GM23248 (cell line): ENCODE measurements at places on chromosomes 1 and 21.

DNA sequence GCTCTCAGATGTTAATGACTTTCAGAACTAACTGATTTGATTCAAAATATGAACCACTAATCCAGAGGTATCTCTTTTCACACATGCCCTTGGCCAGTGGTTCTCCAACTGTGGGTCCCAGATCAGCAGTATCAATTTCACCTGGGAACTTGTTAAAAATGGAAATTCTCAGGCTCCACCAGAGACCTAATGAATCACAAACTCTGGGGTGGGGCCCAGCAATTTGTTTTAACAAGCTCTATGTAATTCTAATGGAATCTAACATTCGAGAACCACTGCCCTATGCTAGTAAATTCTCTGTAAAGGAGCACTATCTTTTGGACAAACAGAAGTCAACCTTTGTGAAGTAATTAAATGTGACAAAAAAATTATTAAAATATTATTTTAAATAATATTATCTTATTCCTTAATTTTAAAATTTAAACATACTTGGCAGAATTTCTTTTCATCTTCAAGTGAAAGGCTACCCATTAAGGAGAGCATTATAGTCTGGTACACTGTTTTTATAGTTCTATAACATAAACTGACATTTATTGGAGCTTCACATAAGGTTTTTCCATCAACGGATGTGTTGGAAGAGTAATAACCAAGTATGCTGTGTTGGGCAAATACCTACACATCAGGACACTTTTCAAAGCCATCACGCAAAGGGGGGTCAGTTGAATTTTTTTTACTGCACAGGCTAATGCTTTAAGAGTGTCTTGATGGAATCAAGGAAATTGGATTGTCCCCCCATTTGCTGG, 130.4 kb downstream of the LHX4 start:
- DNase-seq, result peak; percentile 75

DNA sequence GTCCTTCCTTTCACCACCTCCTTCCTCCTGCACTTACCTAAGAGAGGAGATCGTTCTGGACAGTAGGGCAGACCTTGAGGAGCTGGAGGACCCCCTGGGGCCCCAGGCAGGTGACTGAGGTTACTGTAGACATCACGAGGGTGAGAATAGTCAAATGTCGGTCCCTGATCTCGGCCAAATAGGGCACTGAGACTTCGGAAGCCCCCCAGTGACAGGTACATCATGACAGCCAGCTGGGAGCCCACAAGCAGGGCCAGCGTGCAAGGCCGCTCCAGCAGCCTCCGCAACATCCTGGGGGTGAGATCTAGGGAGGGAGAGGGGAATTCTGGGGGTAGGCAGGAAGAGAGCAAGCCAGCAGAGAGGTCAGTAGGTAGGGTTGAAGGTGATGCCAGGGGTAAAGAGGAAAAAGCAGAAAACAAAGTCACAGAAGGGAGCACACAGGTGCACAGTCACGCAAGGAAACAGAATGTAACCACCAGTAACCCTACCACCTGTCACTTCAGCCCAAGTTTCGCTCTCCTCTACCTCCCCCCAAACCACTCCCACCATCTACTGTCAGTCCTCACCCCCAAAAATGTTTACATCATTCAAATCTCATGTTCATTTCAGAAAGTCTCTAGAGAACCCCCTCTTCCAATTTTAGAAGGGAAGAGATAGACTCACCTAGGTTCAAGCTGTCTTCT, 1.4 kb downstream of the B4GALT3 start:
- no peak for DNase-seq

DNA sequence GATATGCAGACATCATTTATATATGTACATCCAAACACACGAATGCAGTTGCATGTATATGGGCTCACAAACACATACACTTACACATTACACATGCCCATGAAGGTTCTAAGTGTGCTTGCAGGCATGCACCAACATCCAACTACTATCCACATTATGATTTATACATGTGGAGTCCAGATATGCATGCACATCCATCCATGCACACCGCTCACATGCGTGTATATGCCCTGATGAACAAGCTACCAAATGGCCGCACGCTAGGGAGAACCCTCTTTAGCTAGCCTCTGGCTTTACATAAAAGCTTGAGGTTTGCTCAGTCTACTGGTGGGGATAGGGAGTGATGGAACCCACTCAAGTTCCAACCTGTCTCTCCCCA, 8.5 kb downstream of the GPR3 start:
- no peak for DNase-seq

- peak; percentile 50 for DNase-seq
Measured at GRCh38 chr1:101238031-101238628, 1.3 kb downstream of the S1PR1 start.

- no peak for DNase-seq
Measured at GRCh38 chr1:79150576-79150975, 144.0 kb upstream of the ADGRL4 start.

DNA sequence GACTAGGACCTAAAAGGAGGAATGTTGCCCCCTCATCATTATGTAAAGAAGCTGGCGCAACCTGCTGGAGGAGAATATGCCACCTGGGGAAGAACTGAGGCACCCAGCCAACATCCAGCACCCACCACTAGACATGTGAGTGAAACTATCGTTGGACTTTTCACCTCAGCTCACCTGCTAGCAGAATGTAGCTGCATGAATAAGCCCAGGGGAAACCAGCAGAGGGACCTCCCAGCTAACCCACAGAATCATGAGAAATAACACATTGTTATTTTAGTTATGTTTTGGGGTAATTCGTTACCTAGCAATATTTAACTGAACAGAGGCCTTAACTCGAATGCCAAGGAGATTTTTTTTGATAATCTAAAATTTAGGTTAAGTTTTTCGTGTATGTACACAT, 542.5 kb upstream of the DAB1 start:
- DNase-seq, result no peak

DNA sequence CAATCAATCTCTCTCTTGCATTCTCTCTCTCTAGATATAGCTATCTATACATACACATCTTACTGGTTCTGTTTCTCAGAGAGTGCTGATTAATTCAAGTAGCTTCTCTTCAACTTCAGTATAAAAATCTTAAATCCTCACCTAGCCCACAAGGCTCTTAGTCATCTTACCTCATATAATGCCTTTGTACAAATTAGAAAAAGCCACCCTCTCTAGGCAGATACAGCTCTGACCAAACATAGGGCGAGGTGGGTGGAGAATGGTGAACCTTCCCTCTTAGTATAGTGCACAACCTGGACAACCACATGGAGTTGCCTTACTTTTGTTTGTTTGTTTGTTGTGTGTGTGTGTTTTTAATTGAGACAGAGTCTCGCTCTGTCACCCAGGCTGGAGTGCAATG, 5.1 kb upstream of the INAVA start:
- DNase-seq, result no peak

DNA sequence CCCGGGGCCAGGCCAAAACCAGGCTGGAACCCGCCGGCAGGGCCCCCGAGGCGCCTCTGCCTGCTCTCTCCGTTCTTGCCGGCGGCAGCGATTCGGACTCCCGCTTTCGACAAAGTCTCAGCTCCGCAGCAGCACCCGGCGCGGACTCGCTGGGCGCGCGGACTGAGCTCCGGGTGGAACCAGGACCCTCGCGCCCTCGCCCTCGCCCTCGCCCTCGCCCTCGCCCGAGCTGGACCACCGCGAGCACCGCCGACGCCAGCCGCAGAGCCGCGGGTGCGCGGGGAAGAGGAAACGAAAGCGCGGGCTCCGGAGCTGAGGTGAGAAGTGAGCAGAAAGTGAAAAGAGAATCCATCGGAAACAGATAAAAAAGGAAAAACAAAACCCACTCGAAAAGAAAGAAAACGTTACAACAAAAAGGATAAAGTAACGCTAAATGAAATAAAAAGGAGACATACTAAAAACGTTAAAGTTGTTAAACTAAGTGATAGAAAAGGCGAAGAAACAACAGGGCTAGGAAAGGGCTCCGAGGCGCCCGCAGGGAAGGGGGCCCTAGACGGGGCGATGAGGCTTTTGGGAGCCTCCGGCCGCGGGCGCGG, 64.9 kb downstream of the MEF2D start:
- DNase-seq, result peak; percentile 37

DNA sequence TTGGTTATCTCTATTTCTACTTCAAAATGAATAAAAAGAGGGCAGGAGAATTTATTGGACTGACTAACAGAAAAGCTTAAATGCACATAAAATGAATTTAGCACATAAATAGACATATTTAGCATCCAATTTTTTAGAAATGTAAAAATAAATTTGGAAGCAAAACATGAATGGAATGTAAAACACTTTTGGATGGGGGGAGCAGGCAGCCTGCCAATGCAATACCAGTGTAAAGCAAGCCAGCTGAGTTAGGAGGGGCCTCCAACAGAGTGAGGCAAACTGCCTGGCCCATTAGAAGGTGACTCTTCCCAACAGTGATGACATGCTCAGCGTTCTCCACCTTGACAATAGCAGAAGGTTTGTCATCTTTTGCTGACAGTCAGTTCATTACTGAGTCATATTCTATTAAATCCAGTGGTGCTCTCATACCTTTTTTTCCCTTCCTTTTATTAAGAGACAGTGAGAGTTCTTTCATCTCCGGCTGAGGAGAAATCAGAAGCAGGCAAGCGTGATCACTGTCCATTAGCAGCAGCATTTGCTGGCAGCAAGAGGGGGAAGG, 19.5 kb upstream of the EXO1 start:
- DNase-seq, result peak; percentile 75

GRCh38 chr1:29664711-29665110, 428.4 kb downstream of the PTPRU start:
- no peak for DNase-seq

GRCh38 chr1:78491451-78492071, 787 bp downstream of the PTGFR start:
- DNase-seq, result peak; percentile 77

DNA sequence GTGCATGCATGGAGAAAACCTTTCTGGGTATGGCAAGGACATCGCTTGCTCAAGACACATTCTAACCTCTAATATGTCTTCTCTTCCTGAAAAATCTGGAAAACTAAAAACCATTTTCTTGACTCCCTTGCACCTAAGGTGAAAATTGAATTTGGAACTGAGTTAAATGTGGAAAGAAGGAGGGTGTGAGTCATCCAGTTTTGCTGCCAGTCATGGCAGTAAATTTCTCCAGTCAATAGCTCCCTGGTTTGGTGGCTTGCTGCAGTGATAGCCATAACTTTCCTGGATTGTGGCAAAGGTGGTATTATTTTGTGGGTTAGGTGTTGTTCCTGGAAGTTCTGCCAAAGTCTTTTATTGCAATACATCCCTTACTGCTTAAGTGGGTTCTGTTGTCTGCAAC, 2.5 kb downstream of the ZCCHC17 start:
- DNase-seq, result peak; percentile 55

- DNase-seq, result no peak
Measured at GRCh38 chr1:43066578-43066977, 105.5 kb downstream of the EBNA1BP2 start.

- no peak for DNase-seq
Measured at GRCh38 chr1:29275435-29275834, 39.1 kb downstream of the PTPRU start.

GRCh38 chr1:147800804-147801203, 40.4 kb upstream of the GJA5 start:
- peak; percentile 5 for DNase-seq

GRCh38 chr1:149927056-149927562, 494 bp downstream of the SF3B4 start:
- DNase-seq, result peak; percentile 43

DNA sequence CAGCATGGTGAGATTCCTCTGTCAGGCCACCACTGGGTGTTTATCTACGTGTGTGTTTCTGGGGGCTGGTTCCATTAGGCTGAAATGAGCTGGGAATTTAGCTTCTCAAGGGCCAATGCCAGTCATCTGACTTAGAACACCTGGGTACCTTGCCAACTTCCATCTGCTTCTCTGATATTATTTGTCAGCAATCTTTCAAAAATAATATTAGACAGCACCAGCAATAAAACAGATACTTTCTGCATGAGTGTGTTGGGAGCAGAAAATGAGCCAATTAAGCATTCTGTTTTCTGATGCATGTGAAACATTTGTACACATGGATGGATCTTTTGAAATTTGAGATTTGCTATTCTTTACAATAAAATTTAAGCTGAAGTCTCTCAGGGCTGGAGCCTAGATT, 124.1 kb downstream of the RYR2 start:
- DNase-seq, result no peak

GRCh38 chr1:2303781-2304180, 75.7 kb downstream of the SKI start:
- DNase-seq, result no peak
